Kasumi-1 (cell line): ENCODE measurements at places on chromosomes 16 and 17.
A peak's percentile ranks its signal among the peaks of the same experiment; 100 is the strongest.

DNA sequence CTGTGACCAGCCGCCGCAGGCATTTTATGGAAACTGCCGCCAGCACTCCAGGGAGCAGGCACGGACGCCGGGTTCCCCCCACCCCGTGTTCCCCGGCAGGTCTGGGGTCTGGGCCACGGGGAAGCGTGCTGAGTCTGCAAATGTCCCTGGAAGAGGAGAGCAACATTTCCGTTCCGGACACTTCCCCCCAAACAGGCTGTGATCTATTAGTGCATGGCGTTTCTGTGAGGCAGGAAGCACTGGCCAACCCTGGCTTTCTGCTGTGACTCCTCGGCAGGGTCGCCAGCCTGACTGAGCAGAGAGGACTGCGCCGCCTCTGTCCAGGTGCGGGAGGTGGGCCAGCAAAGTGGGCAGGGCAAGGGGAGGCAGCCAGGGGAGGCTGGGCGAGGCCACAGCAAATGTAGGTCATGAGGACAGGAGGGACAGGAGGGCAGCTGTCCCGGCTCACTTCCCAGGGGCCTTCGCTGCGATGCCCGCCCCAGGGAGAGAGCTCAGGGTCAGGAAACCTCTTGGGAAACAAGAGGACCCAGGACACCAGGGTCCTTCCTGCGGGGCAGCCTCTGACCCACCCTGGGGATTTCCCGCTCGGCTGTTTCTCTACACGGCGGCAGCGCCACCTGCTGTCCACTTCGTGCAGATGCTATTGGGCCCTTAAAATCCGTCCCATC is 9.5 kb downstream of the FOXF1 start:
- DNase-seq, result peak; percentile 34

DNA sequence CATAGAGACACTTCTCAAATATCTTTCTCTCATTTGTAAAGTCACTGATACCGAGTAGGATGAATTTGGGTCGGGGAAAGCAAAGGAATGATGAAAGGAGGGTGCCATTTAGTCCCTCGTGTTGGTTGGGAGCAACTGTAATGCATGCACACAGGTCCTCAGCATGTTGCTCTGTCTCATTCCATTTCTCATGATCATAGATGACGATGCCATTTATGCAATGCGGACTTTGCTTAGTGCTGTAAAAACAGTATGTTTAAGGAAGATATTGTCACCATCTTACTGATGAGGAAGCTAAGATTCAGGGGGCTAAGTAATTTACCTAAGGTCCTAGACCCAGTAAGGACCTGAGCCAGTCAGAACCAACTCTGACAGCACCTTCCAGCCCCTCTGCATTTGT is 100.1 kb downstream of the AATF start:
- DNase-seq, result no peak

GRCh38 chr17:50576864-50577263 is 16.3 kb downstream of the CACNA1G start:
- no peak for DNase-seq

- DNase-seq, result no peak
Observed at GRCh38 chr17:69431835-69432234, 17.3 kb downstream of the MAP2K6 start.

GRCh38 chr17:811051-811784 is 29.1 kb downstream of the MRM3 start:
- DNase-seq, result no peak

- no peak for DNase-seq
Observed at GRCh38 chr16:83501481-83501880, 306.3 kb upstream of the HSBP1 start.

GRCh38 chr16:48487287-48487686 is 102.1 kb upstream of the SIAH1 start:
- DNase-seq, result no peak

GRCh38 chr16:85935391-85935973 is 36.5 kb downstream of the IRF8 start:
- DNase-seq, result peak; percentile 40

DNA sequence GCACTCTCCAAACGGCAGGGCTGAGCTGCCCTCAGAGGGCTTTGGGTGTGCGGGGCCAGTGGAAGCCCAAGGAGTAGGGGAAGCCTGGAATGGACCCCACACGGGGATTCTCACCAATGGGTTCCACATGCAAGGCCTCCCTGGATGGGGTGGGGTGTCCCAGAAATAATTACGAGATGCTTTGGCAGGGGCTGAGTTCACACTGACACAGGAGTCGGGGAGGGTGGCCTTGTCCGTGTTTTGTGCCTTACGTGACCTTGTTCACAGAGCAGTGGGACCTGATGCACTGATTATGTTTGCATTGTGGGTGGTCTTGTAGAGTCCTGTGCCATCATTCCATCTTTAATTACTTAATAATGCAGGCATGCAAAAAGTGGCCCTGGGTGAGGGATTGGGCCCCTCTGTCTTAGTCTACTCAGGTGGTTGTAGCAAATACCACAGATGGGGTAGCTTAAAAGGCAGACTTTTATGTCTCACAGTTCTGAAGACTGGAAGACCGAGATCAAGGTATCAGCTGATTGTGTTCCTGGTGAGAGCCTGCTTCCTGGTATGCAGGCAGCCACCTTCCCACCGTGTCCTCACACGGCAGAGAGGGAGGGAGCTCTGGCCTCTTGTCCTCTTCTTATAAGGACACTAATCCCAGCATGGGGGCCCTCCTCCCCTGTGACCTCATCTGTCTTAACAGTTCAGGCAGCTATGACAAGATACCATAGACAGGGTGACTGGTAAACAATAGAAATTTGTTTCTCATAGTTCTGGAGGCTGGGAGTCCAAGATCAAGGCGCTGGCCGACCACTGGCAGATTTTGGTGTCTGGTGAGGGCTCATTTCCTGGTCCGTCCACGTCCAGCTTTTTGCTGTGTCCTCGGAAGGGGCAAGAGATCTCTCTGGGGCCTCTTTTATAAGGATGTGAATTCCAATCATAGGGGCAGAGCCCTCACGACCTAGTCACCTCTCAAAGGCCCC is 239.4 kb downstream of the IRF8 start:
- DNase-seq, result no peak

DNA sequence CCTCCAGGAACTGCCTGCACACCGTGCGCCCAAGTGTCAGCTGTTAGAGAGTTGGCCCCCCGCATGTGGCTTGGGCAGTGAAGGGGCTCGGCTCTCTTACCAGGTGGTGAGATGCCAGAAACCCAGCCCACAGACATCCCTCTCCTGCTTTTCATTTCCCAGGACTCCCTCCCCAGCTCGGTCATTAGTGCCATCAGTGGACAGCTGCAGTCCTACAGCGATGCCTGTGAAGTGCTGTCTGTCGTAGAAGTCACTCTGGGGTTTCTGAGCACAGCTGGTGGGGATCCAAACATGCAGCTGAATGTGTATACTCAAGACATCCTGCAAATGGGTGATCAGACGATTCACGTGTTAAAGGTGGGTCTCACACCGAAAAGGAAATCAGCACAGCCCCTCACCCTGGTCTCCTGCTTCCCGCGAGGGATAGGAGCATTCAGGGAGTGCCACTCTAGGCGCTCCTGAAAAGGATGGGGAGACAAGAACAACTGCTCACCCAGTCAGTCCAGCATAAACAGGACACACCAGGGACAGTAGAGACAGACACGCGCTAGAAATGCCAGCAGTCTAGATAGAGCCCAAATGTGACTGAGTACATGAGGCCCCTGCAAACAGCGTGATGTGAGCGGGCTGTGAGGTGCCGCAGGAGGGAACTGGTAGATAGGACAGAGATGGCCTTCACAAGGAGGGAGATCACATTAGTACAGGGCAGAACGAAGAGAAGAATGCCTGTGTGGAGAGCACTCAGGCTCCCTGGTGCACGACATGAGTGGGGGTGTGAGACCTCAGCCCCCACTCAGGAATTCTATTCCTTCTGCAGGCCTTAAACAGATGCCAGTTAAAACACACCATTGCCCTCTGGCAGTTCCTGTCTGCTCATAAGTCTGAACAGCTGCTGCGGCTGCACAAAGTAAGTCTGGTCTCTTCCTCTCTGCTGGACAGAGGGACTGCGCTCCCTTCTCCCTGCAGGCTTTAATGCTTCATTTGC is 25.7 kb upstream of the ENDOV start:
- DNase-seq, result no peak

GRCh38 chr16:89149386-89149785 is 22.2 kb upstream of the CDH15 start:
- no peak for DNase-seq

- no peak for DNase-seq
Observed at GRCh38 chr16:20762404-20763123, 1.2 kb upstream of the ACSM3 start.

- DNase-seq, result peak; percentile 13
Observed at GRCh38 chr17:62062302-62062701, 2.8 kb downstream of the MED13 start.

DNA sequence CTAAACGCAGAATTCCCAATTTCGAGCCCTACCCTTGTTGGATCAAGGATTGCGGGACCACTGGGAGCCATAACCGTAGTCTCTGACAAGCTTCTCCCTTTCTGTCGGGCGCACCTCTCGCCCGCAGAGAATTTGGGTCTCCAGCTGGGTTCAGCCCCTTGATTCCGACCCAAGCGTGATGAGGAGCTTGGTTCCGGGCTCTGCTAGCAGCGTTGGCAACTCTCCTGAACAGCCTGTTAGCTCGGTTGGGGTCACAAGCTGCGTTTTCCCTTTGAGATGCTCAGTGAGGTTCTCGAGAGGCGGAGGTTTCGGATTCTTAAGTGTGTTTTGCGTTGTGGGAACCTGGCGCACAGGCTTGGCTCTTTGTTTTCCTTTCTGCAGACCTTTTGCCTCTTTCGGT is 655 bp downstream of the ATXN1L start:
- DNase-seq, result no peak

DNA sequence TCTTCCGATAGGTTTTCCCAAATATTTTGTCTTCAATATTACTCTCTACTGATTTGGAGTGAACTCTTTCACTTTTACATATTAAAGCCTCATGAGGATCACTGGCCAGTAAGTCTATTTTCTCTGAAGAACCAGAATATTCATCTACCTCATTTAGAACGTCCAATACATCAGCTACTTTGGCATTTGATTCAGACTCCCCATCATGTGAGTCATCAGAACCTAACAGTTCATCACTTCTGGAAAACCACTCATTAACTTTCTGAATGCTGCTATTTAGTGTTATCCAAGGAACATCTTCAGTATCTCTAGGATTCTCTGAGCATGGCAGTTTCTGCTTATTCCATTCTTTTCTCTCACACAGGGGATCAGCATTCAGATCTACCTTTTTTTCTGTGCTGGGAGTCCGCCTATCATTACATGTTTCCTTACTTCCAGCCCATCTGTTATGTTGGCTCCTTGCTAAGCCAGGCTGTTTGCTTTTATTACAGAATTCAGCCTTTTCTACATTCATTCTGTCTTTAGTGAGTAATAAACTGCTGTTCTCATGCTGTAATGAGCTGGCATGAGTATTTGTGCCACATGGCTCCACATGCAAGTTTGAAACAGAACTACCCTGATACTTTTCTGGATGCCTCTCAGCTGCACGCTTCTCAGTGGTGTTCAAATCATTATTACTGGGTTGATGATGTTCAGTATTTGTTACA is 30.9 kb downstream of the BRCA1 start:
- DNase-seq, result no peak

GRCh38 chr17:28887871-28888471 is 9.6 kb downstream of the FLOT2 start:
- DNase-seq, result no peak

- no peak for DNase-seq
Observed at GRCh38 chr16:88577166-88577565, 7.0 kb downstream of the ZC3H18 start.

DNA sequence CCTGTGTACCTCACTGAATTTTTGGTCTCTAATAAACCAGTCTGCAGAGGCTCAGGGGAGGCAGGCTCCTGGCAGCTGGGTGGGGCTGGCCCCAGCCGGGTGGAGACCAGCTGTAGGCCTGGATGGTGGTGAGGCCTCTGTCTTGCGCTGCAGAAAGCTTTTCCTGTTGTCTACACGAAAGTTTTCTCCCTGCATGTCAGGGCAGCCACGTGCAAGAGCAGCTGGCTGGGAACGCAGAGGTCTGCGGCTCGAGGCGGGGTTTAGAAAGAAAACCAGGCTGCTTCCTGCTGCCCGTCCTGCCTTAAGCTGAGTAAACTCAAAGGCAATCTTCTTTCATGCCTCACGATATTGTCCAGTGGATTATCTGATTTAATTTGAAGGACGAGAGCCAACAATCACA is 2.4 kb downstream of the SERPINF1 start:
- peak; percentile 51 for DNase-seq

DNA sequence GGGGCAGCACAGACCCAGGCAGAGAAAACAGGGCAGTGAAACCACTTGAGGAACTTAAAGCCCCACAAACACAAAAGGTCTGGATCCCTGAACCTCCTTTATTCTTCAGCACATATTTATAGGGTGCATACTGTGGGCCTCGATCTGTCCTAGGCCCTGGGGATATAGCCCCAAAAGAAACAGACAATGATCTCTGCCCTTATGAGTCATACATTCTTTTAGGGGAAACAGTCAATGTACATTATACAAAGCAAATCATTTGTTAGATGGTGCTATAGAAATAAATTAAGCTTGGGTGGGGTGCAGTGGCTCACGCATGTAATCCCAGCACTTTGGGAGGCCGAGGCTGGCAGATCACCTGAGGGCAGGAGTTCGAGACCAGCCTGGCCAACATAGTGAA is 10.0 kb upstream of the HES7 start:
- DNase-seq, result no peak

DNA sequence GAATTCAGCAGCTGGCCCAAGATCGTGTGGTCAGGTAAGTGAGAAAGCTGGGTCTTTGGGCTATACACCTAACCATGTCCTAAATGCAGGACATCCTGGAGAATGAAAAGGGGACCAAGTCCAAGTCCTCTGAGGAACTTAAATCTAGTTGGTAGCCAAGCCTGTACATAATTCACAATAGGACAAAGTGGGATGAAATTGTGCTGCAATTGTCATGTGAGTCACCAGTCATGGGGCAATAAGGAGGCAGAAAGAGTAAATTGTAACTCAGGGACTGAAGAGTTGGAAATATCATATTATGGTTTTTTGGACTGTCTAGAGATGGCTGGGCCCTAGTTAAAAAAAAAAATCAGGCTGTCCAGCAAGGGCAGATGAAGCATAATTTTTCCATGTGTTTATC is 202.6 kb downstream of the CYLD start:
- DNase-seq, result no peak

GRCh38 chr17:81049372-81049911 is 14.5 kb downstream of the BAIAP2 start:
- DNase-seq, result no peak

GRCh38 chr17:34769049-34769448 is 189.7 kb downstream of the TMEM132E start:
- DNase-seq, result no peak

GRCh38 chr17:83057397-83057761 is 22.0 kb upstream of the METRNL start:
- DNase-seq, result no peak
